GM04504 (cell line): ENCODE measurements at places on chromosomes 3 and 15.

DNA sequence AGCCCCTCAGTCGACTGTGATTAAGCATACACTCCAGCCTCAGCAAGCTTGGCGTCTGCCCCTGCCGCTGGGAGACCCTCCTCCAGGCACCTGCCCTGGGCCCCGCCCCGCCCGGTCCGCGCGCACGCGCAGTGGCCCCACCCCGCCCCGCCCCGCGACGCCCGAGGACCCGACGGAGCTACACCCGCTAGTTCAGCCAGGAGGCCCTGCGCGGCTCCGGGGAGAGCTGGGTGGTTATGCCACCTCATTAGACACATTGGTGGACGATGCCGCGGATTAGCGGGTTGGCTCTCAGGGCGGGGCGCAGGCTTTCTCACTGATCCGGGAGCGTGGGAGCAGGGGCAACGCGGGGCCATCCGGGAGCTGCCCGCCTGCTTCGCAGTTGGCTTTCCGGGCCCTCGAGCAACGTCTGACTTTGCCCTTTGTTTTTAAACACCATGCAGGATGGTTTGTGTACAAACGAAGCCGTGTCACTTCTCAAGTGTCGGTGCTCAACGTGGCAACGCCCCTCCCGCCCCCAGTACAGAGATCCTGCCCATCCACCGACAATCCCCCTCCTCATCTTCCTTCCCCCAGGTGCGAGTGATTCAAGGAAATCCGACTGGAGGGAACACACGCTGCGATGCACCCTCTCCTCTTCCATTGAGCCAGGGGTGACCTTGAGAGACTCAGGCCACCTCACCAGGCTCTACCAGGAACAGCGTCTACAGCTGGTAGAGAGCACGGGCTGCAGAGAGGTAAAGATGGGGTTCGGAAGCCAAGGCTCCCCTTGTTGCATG is 109.3 kb downstream of the SHQ1 start:
- no peak for DNase-seq

GRCh38 chr15:63519041-63519440 is 14.6 kb downstream of the USP3 start:
- no peak for DNase-seq

DNA sequence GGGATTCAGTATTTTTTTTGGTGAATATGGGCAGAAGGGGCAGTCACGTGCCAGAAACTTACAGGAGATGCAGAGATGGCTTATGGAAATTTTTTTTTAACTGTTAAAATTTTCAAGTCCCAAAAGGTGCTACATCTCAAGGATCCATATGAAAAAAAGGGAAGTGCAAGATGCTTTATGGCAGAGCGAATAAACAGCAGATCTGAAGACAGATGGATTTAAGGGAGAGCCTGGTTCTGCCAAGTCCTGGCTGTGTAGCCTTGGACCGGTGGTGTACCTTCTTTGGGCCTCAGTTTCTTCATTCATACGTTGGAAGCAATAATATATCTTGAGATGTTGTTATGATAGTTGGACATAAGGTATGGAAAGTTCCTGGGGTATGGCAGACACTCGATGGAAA is 91.5 kb upstream of the ARRDC4 start:
- no peak for DNase-seq

- no peak for DNase-seq
Observed at GRCh38 chr15:26632500-26632899, 140.4 kb downstream of the GABRB3 start.

DNA sequence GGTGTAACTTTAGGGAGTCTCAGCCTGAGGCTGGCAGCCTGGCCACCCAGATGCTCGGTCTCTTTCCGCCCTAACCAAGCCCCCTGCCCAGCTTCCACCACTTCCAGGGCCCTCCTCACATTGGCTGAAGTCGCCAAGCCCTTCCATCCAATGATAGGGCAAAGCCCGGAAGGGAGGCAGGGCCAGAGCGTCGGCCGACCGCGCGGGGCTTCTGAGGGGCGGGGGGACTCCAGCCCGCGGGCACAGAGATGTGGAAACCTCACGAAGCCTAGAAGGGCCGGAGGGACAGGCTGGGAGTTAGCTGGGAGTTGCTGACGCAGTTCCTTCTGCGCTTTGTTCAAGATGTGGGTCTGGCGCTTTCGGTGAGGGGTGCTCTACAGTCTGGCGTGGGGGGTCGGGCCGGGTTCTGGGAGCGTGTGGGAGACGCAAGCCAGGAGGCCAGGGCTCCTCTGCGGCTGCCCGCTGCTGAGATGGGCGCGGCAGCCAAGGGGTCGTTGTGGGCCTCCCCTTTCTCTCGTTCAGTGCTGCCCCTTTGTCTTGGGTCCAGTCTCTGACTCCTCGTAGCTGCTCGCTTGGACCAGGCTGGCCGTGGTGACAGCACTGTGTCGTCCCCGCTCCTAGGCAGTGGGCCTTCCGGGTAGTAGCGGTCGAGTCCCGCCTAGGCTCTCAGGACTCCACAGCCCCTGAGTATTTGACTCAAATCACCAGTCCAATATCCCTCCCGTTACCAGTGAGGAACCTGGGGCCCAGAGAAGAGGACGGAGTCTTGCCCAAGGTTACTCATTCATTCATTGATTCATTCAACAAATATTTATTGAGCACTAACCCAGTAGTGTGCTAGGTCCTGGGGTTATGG is at the start of gene ZNF660:
ZNF660 (plus strand) TSS at position 319 of the 856 bp plus-strand sequence. CDS start 9,230 bp downstream, outside the sequence.
- DNase-seq = peak; percentile 26

- DNase-seq = no peak
Observed at GRCh38 chr3:108088697-108089096, 2.1 kb downstream of the CD47 start.

- peak; percentile 96 for DNase-seq
Observed at GRCh38 chr15:62444104-62445022, 279.3 kb upstream of the C2CD4B start.

DNA sequence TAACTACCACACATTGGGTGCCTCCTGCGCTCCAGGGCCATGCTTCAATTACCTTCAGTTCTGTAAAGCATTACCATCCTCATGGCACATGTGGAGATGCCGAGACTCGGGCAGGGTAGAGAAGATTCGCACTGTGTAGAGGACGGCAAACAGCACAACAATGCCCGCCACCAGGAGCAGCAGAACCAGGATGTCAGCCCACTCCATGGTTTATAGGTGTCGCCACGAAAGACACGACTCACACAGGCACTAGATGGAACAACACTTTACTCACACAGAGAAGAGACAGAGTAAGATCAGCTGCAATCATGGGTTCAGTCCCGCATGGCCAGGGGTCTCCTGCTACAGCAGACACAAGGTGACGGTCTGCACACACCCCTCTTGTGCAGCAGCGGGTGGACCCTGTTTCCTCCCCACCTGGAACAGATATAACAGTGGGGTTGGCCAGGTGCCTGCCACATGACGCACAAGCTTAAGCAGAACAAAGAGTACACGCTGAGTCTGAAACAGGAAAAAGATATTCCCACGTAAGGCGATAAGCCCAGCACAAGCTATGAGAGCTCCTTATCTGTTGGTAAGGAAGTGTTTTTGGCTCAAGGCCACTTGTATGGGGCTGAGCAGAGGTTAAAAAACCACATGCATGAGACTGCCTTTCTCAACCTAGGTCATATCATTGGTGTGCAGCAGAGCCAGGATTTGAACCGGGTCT is 2.5 kb upstream of the TBC1D21 start:
- no peak for DNase-seq
